Activated CD4-positive, alpha-beta T cell treated with anti-CD3 and anti-CD28 coated beads, Interleukin-2, amount 50 U/mL, for 4 hours (primary cell): ENCODE measurements at places on chromosomes 2 and 18.

DNA sequence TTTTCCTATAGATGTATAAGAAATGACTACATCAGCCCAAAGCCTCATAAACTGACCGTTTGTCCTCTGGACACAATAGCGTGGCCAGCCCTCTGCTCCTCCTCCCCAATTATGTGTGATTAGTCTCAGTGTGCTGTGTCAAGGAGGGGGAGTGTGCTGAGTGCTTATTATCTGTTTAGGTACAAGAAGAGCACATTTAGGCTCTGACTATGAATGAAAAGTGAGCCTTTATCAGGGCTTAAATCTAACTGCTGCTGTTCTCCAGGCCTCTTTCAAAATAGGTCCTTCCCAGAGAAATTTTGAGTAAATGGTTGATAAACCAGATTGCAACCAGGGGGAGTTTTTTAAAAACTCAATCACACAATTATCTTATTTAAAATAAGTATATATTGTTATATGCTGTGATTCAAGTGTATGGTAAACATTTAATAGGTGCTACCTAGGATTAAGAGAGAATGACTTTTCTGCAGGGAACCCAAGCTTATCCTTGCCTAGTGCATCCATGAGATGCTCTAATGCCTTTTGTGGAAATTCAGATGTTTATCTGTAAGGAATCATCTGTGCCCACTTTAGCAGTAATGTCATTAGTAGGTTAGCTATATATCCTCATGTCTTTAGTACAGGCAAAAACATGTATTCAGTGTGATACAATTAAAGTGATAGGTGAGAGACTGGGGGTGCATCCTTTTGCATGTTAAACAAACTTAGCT lies 168.7 kb upstream of the SIX3 start:
- no peak for DNase-seq

GRCh38 chr2:153214337-153214736 lies 264.2 kb downstream of the RPRM start:
- no peak for DNase-seq

- no peak for DNase-seq
Observed at GRCh38 chr2:238716171-238716570, 131.7 kb upstream of the TWIST2 start.

GRCh38 chr18:6271585-6271984 lies 143.1 kb downstream of the L3MBTL4 start:
- DNase-seq = no peak

DNA sequence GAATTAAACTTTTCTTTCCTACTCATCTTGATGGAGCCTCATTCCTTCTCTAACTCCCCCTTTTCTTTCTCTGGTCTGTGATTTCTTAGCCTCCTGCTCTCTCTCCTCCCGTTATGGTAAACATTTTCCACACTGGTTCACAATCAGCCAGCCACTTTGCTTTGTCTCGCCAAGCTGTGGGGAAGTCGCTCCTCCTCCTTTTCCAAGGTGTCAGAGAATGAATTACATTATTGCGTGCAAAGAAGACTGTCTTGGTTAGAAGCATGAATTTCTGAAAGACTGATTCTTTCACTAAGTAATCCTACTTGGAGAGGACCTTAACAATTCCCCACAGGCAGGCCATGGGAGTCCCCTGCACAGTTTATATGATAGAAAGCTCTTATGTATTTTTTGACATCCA lies 46.1 kb downstream of the RASGRP3 start:
- no peak for DNase-seq

DNA sequence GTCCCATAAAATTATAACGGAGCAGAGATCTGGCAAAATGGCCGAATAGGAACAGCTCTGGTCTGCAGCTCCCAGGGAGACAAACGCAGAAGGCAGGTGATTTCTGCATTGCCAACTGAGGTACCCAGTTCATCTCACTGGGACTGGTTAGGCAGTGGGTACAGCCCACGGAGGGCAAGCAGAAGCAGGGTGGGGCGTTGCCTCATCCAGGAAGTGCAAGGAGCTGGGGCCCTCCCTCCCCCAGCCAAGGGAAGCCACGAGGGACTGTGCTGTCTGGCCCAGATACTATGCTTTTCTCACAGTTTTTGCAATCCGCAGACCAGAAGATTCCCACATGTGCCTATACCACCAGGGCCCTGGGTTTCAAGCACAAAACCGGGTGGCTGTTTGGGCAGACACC lies 22.8 kb downstream of the ICA1L start:
- DNase-seq = no peak

GRCh38 chr2:170925923-170926322 lies 3.1 kb upstream of the GORASP2 start:
- no peak for DNase-seq

GRCh38 chr2:62660582-62661262 lies 44.8 kb upstream of the EHBP1 start:
- no peak for DNase-seq

- peak; percentile 45 for DNase-seq
Observed at GRCh38 chr2:28956415-28956826, 24.7 kb upstream of the TOGARAM2 start.

DNA sequence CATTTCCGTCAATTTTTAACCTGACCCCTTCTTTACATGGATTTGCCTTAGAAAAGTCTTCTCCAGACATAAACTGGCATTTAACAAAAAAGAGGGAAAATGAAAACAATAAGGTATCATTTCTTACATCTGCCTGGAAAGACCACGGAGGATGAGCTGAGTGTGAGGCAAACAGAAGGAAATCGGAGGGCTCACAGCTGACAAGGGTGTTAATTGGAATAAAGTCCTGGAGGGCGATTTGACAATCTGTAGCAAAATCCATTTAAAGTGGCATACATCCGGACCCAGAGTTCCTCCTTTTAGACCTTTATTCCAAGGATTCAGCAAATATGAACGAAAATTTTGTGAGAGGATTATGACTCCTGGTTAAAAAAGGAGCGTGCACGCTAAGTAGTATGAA lies 179.7 kb upstream of the COPS8 start:
- no peak for DNase-seq

DNA sequence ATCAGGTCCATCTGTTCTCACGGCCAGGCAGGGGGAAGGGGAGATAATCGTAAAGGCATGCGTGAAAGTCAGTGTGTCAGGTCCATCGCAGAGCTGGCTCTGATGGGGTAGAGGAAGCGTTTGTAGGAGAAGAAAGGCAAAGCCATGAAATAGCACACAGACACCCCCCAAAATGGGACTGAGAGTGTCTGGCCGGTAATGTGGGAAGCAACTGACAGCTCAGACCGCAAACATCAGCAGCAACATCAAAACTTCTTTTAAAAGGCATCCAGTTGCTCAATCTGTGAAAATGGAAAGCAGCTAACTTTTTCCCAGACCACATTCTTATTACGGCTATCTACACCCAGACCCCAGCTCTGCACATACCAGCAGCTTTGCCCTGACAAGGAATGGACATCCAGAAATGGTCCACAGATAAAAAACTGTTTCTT lies 232.6 kb downstream of the EN1 start:
- no peak for DNase-seq

DNA sequence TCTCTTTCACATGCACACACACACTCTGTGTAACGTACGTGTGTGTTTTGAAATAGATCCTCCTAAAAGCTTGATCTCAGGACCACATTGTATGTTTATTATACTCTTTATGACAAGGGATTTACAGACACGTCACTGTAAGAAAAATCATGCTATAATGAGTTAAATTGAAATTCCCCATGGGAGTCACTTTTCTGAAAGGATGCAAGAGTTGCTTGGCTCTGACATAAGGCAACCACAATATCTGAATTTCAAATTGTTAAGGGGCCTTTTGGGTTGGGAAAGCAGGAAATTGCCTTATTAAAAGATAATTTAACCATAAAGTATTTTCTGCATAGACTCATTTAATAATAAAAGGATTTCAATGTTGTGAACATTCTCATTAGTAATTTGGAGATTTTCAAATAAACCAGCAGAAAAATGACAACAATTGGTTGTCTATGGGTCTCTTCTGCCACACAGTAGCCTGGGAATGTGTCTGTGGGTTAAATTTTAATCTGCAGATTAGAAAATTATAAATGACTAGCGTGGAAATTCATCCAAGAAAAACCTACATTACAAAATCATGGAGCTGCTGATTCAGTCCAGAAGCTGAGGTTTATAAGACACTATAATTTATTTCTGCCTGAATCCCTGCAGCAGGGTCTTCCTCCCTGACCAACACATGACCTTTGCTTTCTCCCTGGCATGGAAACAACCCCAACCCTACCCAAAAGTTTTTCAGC lies 75.9 kb upstream of the PID1 start:
- DNase-seq = no peak

DNA sequence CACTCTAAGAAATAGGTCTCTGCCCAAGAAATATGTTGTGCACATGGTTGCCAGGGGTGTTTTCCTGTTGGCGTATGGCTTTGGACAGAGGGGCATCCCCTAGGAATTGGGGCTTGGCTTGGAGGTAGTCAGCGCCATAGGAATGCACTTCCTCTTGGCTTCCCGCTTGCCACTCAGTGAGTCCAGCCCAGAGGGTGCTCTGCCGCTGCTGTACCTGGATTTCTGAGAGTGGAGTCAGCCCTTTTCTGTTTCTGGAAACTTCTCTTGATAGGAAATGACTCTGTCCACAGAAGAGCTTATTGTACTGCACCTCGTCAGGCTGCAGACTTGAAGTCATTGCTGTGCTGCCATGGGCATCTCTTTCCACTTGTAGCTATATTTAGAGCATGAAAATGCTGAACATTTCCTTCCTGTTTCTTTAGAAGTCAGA lies 116.7 kb upstream of the MGAT5 start:
- DNase-seq = no peak

DNA sequence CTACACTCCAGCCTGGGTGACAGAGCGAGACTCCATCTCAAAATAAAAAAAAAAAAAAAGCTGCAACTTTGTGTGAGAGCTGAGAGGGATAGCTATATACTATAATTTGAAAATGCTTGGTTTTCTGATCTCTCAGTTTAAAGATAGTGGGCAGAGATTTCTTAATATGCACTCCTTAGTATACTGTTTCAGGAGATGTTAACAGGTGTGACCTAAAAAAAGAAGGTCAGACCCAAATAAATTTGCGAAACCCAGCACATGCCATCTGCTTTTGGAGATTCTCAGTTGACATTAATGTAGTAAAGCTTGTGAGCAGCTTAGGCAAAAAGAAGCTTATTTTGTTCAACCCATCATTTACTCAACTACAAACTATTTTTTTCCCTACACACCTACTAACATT lies 37.4 kb downstream of the ZC3H6 start:
- no peak for DNase-seq

DNA sequence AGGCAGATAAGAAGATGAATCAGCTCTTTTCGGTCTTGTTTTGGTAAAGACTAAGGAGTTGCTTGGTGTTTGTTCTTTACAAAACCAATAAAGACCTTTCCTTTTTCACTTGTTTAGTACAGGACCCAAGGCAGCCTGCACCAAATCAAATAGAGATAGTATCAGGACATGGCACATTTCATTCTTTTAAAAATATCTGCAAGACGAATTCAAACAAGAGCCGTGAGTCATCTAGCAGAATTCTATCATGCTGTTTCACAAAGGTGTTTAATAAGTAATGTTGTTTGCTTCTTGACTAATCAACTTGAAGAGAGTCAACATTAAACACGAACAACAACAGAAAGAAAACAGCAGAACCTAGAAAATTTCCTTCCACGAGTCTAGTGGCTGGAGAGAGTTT lies 102.8 kb upstream of the TTN start:
- no peak for DNase-seq

GRCh38 chr2:208013285-208014178 lies 11.8 kb downstream of the PLEKHM3 start:
- DNase-seq = no peak

DNA sequence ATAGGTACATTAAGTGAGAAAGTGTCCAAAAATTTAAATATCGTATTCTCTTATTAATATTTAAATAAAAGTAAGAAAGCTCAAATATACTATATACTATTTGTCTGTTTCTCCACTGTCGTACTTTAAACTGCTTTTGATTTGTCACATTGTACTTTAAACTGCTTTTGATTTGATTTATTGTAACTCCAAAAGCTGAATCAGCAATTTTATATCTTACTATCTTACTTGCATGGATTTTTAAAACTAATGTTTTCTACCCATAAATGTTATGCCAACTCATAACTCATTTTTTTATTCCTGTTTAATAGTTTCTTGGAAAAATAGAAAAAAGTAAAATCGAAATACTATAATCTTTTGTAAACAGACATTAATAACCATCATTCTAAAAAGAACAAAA lies 1128.2 kb upstream of the ACVR2A start:
- DNase-seq = no peak

DNA sequence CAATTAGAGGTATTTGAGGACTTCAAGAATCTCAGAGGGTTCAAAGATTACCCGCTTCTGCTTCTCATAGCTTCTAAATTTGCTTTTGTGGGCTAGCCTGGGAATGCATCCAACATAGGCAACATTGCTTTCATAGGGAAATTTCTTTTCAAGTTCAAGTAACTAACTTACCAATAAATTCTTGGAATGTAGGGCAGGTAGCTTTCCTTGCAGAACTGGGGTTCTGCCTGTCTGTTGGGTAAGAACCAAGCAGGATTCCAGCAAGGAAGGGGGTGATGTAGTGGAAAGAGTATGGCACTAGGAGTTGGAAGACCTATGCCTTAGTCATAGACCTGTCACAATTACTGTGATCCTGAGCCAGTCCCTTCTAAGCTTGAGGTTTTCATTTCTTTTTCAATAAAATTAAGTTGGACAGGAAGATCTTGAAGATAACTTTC lies 164.1 kb downstream of the FHOD3 start:
- no peak for DNase-seq

DNA sequence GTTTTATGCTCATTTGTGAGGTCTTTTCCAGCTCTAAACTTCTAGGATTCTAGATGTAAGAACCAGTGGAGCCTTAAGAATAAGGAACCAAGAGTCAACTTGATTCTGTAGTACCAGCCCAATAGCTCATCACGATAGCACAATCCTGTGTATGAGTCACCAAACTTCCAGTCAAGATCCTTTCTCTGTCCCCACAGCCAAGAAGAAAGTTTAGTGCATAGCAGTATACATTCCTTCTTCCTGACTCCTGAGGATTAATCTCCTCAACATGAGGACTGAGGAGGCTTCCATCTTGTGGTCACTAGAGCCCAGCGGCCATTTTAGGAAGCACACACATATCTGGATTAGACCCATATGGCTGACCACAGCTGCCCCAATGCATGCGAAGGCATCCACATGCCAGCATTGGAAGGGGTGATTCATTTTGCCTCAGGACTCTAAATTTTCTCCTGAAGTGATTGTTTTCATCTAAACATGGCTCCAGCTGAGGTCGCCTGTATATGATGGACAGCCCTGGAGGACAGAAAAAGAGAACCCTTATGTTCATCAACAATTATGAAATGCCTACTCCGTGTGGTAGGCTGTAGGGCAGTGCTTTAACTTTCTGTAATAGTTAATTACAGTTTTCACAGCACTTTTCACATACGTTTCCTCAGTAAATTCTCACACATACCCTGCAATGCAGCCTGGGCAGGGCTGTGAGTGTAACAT lies 53.5 kb downstream of the RASGRP3 start:
- DNase-seq = no peak

DNA sequence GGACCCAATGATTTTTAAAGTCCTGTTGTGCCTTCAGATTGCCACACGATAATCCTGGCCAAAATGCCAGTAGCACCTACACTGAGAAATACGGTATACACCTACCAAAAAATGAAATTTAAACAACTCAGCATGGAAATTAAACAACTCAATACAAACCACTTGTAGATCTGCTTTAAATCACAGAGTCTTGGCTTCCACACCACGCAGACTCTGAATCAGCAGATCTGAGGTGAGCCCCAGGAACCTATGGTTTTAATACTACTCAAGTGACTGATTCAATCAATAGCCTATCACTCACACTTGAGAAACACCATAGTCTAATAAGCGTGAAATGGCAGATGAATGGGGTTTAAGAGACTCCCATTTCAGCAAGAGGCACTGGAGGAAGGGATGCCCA lies 46.9 kb downstream of the MAP4K3 start:
- DNase-seq = no peak
